ENCODE measurements at places on chromosomes 4 and X.

DNA sequence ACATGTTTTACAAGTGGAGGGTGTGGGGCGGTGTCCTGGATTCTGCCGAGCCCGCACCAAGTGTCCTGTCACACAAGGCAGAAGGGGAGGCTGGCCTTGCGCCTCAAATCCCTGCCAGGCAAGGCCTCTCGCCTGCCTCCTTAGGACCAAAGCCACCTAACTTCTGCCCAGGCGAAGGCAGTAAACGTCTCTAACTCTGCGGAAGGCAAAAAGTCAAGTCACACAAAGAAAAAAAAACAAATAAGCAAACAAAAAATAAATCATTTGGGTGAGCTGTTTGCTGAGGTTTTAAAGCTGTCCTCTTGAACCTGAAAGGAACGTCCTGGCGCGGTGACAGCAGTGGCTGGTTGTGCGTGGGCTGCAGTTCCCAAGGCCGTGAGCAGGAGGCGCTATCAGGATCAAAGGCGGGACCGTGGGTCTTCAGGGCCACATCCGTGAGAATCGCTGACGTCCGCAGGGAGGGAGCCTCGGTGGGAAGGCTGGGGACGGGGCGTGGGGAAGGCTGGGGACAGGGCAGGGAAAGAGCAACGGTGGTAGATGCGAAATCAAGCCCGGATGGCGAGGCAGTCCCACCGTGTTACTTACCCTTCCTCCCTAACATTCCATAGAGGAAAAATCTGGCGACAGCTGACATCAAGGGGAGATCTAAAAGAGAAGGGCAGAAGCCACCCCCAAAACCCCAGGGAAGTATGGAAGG lies 99.1 kb downstream of the TRAPPC11 start:
- DNase-seq = no peak

DNA sequence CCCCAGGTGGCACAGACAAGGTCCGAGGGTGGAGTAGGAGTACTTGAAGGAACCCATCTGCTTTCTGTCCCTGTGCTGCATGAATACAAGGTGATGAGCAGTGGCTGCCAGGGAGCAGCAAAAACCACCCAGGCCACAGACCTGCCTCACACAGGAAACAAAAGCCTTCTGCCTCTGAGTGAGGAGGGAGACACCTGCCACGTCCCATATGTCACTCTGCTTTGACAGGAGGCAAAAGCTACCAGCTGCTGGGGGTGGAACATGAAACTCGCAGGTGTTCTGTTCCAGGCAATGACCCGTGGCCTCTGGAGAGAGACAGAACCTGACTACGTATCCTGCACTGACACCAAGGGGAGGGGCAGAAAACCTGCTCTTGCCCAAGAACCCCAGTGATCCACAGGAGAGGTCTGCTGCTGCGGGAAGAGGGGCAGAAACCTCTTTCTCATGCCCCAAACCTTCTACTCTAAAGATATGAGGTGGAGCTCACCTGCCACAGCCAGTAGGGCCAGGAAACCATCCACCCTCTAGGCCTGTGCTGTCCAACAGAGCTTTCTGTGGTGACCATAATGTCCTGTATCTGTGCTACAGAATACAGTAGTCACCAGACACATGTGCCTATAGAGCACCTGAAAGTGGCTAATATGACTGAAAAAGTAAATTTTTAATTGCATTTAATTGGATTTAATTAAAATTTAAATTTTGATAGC lies 172.9 kb downstream of the PRDM5 start:
- DNase-seq = no peak

GRCh38 chr4:125961626-125962025 lies 646.9 kb downstream of the FAT4 start:
- no peak for DNase-seq

GRCh38 chr4:175407926-175408325 lies 404.1 kb downstream of the GPM6A start:
- no peak for DNase-seq

DNA sequence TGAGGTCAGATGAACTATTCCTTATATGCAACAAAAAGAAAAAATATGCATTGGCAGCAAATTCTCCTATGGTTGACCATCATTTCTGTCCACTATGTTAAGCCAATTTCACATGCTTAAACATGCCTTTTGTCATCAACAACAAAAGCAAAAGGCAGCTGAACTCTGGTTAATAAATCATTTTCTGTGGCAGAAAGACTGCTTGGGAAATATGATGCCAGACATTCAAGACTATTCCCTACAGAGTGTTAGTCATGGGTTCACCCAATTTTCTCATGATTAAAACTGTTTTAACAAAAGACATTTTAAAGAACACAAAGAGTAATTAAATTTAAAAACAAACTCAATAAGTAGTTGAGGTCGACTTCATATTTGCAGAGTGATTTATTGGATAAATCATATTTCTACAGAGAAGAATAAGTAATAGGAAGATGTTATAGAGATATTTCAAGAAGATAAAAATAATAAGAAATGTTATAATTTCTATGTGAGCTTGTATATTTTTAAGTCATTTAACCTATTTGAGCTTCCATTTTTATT lies 890.6 kb downstream of the STPG2 start:
- no peak for DNase-seq

DNA sequence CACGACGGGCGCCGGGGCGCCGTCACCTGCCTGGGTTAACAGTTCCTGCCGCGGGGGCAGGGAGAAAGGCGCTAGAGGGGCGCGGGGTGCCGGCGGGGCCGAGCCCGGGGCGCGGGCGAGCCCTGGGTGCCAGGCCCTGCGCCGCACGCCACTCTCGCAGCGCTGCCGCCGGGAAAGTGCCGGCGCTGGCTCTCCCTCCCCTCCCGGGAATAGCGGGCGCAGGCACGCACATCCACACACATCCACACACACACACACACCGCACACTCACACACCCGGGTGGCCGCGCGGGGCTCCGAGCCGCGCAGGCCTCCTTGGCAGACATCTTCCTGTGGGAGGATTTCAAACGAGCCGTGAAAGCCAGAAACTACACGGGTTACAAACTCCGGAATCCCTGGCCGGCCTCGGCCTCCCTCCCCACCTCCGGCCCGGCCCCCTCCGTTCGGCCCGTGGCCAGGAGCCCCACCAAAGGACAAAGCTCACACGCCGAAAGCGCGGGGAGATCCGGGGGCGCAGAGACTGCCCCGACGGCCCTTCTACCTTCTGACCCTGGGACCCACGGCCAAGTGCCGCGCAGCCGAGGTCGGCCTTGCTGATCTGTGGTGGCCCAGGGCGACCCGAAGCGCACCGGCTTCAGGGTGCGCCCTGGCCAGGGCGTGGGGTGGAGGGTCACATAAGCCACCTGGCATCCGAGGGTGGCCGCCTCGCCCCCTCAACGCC lies 92.3 kb downstream of the BCOR start:
- no peak for DNase-seq

GRCh38 chrX:49748211-49748956 lies 52.6 kb upstream of the PAGE1 start:
- DNase-seq = no peak

DNA sequence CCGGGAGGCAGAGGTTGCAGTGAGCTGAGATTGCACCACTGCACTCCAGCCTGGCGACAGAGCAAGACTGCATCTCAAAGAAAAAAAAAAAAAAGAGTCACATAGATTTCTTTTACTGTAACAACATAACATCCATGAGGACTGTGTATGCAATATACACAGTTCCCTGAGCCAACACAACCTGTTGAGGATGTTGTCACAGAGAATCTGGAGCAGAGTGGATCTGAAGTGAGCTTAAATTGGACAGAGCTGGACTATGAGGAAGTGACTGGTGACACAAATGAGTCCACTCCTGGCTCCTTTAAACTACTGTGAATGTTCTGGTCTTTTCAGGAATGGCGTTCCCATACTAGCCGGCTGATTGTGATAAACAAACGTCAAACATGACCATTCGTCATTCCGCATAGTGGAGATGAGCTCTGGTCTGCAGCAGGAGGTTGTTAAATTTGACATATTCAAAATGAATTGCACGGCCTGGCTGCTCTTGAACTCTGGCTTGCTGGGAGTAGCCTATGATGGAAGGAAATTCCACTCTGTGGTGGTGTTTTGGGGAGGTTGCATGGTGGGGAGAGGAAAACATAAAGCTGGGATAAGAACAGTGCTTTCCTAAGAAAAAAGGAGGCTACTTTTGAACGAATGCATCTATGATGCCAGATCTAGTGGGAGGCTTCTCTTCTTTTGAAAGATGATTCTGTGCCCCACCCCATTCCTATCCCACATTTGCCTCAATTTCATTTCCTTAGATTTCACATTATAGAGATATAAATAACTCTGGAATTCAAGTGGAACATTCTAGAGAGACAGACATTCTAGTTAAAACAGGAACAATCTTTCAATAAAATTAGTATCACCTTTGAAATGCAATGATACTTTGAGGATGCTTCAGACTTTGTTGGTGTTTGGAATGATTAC lies 149.5 kb downstream of the SHROOM3 start:
- no peak for DNase-seq

DNA sequence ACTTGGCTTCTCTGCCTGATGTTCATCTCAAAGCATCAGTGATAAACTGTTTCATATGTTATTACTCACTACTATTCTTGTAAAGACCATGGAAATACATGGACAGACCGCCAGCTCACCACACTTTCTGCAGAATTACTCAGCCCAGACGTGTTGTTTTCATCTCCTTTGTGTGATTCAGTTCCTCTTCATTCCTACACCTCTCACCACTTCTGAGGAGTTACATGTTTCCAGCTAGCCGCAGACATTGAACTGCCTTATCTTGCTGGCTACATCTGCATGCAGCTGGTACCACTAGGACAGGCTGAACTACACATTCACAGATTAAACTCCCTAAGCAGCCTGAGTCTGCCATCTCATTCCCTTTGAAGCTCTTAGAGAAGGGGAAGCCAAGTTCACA lies 443.2 kb upstream of the FGF16 start:
- no peak for DNase-seq

GRCh38 chr4:41509451-41509866 lies 28.5 kb upstream of the LIMCH1 start:
- no peak for DNase-seq

GRCh38 chrX:30248854-30249253 lies 1.9 kb downstream of the MAGEB1 start:
- no peak for DNase-seq

- DNase-seq = no peak
Measured at GRCh38 chr4:16705341-16705740, 193.1 kb downstream of the LDB2 start.

DNA sequence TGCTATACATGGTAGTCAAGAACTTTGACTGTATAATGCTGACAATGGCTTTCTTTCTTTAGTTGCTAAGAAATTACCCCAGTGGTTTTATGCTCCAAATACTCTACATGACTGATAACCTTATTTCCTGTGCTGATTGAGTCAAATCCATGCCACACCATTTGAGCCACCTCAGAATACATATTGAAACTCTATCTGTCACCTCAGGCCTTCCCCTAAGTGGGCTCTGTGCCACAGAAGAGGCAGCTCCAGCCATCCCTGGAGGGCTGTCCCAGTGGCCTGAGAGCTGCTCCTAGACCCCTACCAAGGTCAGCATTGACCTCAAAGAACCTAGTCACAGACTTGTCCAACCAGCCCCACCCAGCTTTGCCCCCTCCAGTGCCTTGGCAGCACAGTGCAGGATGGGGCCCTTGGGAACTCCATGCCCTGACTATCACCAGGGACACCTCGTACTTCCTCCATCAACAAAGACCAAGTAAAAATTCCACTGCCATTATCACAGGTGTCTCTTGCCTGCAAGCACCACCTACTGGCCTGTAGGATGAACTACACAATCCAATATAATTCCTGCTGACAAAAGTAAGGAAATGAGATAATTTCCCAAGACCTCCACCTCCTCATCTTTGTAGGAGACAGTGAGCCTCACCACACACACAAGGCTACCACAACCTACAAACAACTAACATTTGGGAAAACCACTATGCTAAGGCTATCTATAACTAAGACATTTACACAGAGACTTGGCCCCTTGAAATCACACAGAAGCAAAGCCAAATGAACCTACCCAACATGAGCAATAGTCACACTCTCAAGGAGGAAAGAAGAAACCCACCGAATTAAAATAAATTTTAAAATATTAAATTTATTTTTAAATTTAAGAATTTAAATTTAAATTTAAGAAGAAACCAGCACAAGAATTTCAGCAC lies 239.9 kb downstream of the NKX6-1 start:
- no peak for DNase-seq

- DNase-seq = no peak
Measured at GRCh38 chr4:125666635-125667034, 351.9 kb downstream of the FAT4 start.
